ENCODE measurements at places on chromosomes 4 and X. TPM values are rescaled to one million over a fixed set of nuclear protein-coding genes. Genes with fewer than 3 reads are reported as not detected.

DNA sequence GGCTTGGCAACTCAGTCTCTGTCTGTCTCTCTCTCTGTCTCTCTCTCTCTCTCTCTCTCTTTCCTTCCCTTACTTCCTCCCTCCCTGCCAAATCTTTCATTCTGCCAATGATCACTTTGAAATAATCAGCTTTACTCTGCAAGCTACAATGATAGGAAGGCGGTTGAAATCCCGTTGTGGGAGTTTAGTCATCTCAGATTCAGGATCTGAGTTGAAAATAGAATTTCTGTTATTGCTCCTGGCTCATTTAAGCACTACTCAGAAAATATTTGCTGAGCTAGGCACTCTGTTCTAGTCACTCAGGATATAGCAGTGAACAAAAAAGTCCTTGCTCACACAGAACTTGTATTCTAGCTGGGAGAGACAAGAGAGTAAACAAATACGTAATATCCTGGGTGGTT is 56.3 kb upstream of the DCTD start:
- DNase-seq = no peak

GRCh38 chr4:102311912-102312311 is 33.4 kb downstream of the SLC39A8 start:
- no peak for DNase-seq

GRCh38 chrX:15931362-15931761 is 76.7 kb upstream of the AP1S2 start:
- no peak for DNase-seq

- DNase-seq = no peak
These were observed 42.5 kb downstream of the UNC5C start for GRCh38 chr4:95506264-95506663.

- no peak for DNase-seq
These were observed 40.9 kb downstream of the COX18 start for GRCh38 chr4:73028621-73029020.

DNA sequence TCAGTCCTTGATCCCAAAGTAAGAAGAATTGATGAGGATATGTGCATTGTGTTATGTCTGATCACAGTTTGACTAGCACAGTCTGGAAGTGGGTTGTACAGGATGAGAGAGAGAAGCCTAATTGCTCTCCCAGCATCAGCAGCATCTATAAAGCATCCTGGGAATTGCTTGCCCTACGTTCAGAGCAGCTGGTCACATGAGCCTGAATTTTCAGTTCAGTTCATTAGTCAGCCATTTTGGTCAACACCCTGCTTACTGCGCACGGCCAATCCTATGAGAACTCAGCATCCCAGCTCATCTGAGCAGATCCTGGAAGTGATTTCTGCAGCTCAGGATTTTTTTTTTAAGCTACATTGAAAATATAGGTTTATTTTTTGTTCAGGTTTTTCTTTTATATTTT is at the start of gene RUFY3:
TSS of gene RUFY3 (plus strand) at position 218 of the 400 bp plus-strand sequence. CDS start 610 bp downstream, outside the sequence.
- DNase-seq = no peak

- no peak for DNase-seq
These were observed 852.7 kb upstream of the SLIT2 start for GRCh38 chr4:19399001-19399400.

GRCh38 chrX:67622053-67622585 is 78.3 kb downstream of the AR start:
- DNase-seq = no peak

- DNase-seq = no peak
These were observed 83.6 kb downstream of the NBDY start for GRCh38 chrX:56812515-56813105.

- DNase-seq = no peak
These were observed 285.2 kb upstream of the GATB start for GRCh38 chr4:152045807-152046571.

- no peak for DNase-seq
These were observed 32.0 kb downstream of the MAGEC1 start for GRCh38 chrX:141935645-141936044.

DNA sequence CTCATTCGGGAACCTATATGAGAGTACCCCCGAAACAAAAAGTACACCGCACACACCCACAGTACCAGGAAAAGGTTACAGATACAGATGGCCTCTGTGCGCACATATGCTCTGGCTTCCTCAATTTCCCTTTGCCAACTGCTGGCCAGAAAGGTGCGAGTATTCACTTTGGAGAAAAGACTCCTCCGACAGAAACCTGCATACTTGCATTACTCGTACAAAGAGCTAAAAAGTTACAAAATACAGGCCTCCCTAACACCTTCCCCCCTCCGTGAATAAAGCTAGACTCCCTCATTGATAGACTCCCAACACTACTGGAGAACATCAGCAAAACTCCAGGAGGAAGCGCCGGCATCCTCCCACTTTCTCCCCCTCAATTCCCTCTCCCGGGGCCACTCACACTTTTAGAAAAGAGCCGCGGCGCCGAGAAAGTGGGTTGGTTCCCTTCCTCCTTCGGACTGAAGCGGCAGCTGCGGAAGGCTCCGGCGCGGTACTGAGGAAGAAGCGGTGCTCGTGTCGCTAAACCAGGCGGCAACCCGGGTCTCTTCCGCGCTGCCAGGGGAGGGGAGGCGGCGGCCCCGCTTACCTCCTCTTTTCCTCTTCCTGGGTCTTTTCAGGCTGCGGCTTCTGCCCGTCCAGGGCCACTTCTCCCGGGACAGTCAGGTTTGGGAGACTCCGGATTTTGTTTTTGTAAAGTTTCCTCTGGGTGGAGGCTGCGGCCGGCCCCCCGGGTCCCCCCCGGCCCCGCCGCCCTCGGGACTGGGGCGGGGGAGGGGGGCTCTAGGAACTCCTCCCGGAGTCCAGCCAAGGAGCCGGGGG is 1.1 kb downstream of the FBXW7 start:
- DNase-seq = no peak

- DNase-seq = no peak
These were observed 157.1 kb upstream of the PGRMC2 start for GRCh38 chr4:128444544-128445302.

- no peak for DNase-seq
These were observed 63.2 kb upstream of the NOCT start for GRCh38 chr4:138952411-138952810.

DNA sequence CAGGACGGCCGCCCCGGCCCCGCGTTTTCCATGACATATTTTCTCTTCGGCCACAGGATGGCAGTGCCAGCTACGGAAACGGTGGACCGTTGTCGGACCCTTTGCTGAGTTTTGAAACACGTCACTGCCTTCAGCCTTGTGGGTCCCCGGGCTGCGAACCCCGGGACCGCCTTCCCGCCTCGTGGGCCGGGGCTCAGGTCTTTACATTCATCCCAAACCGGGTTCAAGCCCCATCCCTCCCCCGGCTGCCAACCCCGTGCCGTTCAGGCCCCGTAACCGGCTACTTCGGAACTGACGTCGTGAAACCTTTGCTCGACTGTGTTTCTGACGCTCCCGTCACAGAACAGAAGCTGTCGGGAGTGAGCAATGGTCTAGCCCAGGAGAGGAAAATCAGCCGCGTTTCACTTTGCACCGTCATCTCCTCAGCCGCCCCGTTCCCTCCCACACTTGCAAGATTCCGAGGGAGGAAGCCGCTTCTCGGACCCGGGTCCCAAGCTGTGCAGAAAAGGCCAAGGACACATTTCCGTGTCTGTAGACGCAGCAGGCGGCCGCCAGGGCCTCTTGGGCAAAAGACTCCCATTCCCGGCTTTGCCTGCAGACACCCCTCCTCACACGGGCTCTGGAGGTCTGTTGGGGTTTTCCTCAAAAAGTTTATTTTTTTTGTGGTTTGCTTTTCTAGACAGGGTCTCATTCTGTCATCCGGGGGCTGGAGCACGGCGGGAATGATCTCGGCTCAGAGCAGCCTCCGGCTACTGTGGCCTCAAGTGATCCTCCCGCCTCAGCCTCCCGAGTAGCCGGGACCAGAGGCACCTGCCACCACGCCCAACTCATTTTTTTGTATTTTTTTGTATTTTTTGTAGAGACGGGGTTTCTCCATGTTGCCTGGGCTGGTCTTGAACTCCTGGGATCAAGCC is 41.4 kb upstream of the PPP2R3B start:
- peak; percentile 66 for DNase-seq

GRCh38 chr4:147157860-147158701 is 212.4 kb upstream of the TTC29 start:
- DNase-seq = peak; percentile 90

GRCh38 chrX:118116713-118117550 is at the start of gene KLHL13:
Gene KLHL13 (minus strand): TSS chrX:118116810. CDS start chrX:118028473, 88,337 bp downstream.
- DNase-seq = no peak

- DNase-seq = no peak
These were observed 19.6 kb downstream of the CD40LG start for GRCh38 chrX:136667446-136668168.

DNA sequence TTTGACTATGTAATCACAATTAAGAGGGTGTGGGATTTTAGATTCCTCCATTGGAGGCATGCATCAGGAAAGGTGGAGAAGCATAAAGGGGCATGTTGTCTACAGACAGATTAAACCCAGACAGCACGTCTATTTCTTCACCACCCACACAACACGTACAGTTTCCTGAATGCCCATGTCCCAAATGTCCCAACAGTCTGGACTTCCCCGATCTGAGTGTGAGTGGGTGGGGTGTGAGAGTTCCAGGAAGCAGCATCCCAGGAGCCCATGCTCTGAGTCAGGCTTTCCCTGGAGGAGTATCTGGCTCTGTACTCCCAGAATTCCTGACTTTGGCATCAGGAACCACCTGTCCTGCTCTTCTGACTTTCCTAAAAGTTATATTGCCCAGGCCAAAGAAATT is 30.8 kb upstream of the NDP start:
- DNase-seq = no peak

YIPF7 gene
- not detected for total RNA-seq

TACR3 gene
- total RNA-seq = not detected

MAGEA10 gene
- total RNA-seq = not detected

SAT1 gene
- 263 TPM for total RNA-seq

EMCN gene
- total RNA-seq = not detected

UCHL1 gene
- total RNA-seq = 856 TPM

GPR119 gene
- not detected for total RNA-seq

Measured in chondrocyte (in vitro differentiated cells).